ENCODE measurements at places on chromosomes 7 and 10.

DNA sequence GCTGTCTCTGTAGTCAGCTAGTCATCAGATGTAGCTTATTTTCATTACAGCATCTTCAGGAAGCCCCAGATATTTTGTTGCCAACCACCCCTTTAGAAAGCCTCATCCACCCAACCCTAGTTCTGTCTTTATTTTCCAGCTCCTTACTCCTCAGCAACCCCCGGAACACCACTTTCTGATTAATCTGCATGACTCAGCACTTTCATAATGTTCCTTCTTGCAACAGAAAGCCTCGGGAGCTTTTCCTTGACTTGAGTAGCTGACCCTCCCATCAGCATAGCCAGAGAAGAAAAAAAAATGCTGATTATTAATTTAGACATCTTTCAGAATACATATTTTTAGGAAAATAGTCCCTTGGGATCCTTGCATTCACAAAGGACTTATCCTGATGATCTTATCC is 244.0 kb upstream of the CXCL12 start:
- DNase-seq = no peak

DNA sequence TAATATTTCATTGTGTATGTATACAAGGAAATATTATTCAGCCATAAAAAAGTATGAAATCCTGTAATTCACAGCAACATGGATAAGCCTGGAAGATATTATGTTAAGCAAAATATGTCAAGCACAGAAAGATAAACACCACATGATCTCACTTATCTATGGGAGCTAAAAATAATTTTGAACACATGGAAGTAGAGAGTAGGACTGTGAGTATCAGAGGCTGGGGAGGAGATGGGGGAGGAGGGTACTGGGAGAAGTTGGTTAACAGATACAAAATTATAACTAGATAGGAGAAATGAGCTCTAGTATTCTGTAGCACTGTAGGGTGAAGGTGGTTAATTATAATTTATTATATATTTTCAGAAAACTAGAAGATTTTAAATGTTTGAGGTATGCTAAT is 132.7 kb downstream of the DOCK4 start:
- DNase-seq = no peak

DNA sequence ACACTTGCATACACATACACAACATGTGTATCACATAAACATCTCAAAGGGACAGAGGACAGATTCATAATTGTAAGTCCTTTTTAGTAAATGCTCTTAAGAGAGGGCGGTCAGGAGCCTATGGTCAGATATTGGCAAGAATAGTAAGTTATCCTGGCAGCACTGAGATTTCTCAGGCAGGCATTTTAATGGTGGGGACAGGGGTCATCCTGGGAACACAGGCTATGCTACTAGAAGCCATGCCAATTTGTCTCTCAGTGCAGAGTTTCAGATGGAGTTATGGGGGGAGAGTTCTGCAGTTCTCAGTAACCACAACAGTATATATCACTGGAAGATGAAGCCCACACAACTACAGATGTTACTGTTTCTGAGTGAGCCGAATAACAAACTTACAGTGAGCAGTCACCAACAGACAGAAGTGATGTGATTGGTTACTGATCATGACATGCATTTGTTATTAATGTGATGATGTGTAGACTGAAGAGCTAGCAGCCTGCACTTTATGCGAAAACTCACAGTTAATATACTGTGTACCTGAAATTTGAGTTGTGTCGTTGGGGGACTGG is 16.4 kb downstream of the ZNF487 start:
- DNase-seq = no peak

DNA sequence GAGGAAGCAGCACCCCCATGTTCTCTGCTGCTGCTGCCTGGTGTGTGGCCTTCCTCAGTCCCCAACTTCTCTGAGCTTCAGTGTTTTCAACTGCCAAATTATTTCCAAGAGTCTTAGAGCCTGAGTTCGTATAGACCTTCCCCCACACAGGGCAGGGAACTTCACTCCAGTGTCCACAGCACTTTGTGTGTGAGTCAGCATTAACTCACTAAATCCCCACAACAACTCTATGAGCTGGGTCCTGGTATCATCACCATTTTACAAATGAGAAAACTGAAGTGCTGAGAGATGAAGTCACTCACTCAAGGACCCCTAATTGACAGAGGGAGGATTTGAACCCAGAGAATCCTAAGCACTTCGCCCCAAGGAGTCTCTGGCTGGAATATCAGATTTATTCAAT is 48.3 kb downstream of the ADCYAP1R1 start:
- DNase-seq = no peak

DNA sequence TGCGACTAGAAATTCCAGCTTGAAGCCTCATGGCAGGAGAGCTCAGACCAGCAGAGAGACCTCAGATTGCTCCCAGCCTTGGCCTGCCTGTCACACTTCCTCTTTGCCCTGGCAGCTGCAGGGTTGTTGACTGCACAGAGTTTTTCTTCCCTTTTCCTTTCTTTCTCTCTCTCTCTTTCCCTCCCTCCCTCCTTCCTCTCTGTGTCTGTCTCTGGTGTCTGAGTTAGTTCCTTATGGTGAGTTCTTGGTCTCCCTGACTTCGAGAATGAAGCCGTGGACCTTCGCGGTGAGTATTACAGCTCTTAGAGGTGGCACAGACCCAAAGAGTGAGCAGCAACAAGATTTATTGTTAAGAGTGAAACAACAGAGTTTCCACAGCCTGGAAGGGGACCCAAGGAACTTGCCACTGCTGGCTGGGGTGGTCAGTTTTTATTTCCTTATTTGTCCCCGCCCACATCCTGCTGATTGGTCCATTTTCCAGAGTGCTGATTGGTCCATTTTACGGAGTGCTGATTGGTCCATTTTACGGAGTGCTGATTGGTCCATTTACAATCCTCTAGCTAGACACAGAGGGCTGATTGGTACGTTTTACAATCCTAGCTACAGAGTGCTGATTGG is 266.3 kb downstream of the RPS24 start:
- DNase-seq = no peak

DNA sequence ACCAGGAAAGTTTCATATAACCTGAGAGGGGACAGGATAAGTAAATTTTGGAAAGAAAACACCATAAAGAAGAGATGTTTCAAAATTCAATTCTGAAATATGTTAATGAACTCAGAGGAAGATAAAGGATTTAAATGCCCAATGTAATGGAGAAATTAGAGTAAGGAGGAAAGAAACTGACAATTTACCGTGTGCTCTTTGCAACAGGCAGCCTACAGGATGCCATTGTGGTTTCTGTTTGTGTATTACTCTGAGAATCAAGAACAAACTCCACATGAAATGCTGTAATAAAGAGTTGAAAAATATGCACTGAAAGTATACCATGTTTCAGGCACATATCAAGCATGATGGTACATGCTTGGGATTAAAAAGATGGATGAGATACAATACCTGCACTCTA is 44.8 kb upstream of the GLCCI1 start:
- DNase-seq = no peak

- DNase-seq = no peak
These were observed 193.8 kb downstream of the CYP26A1 start for GRCh38 chr10:93267521-93267920.

GRCh38 chr7:155993420-155994278 is 181.4 kb upstream of the SHH start:
- no peak for DNase-seq

Measured in T-helper 2 cell (primary cell).